B cell (primary cell): ENCODE measurements at places on chromosomes 12 and 14.
A peak's percentile ranks its signal among the peaks of the same experiment; 100 is the strongest.

GRCh38 chr14:70827347-70827746 lies 18.0 kb upstream of the MAP3K9 start:
- DNase-seq: no peak

GRCh38 chr12:130988751-130989150 lies 35.0 kb downstream of the ADGRD1 start:
- no peak for DNase-seq

DNA sequence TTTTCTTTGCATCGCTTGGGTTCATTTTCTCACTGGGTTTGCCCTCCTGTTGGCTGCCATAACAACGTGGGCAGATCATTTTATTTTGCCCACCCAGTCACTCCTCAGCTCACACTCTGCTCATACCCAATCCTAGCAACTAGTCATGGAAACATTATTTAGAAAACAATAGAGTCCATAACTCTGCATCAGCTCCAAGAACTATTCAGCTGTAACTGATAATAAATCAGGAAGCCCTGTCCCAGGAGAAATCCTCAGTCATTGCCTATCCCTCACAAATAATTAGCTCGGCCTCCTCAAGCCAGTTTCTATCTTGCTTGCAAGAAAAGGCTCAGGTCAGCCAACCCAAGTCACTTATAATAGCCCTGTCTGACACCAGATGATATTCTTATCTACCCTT lies 43.2 kb downstream of the RTN1 start:
- DNase-seq: no peak

DNA sequence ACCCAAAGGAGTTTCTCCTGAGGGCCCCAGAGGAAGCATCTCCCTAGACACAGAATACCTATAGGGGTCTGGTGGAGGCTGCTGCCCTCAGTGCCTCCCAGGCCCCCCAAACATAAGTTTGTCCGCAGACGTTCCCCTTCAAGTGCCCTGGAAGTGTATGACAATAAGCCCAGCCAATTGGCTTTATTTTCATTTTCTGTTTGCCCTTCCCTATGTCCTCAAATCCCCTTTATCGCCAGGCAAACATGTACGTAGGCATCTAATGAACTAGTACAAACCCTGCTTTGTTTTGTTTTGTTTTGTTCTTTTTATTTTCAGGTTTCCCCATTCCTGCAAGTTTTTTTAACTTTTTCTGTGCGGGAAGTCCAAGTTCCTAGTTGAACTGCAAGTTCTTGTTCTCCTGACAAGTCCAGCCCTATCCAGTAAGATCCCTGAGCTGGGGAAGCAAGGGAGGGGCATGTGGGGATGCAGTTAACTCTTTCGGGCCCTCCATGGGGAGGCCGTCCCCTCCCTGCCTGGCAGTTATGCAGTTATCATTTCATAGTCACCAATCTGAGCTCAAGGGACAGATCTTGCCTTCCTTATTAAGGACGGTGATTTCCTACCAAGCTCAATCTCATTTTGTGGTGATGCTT lies 141.9 kb downstream of the KCNA5 start:
- DNase-seq: no peak

DNA sequence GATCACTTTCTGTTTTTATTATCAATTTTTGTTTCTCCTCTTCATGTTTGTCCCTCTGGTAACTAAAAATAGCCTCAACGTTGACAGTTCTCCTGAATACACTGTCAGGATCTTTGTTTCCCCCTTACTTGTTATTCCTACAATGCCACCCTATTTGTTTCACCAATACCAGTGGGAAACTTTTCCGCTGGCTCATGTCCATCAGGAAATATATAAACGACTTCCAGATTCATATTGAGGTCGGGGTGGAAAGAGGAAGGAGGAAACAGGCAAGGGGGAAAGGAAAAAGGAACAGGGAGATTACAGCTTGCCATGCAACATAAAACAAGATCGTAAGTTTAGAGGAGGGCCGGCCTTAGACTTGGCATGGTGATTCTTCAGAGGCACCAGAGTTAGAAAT lies 61.7 kb downstream of the BTBD7 start:
- no peak for DNase-seq

GRCh38 chr12:70660620-70661219 lies 23.5 kb upstream of the PTPRB start:
- peak; percentile 8 for DNase-seq

GRCh38 chr12:91126516-91126915 lies 15.2 kb upstream of the LUM start:
- DNase-seq: no peak

GRCh38 chr14:54621686-54622085 lies 54.8 kb downstream of the SAMD4A start:
- DNase-seq: no peak

DNA sequence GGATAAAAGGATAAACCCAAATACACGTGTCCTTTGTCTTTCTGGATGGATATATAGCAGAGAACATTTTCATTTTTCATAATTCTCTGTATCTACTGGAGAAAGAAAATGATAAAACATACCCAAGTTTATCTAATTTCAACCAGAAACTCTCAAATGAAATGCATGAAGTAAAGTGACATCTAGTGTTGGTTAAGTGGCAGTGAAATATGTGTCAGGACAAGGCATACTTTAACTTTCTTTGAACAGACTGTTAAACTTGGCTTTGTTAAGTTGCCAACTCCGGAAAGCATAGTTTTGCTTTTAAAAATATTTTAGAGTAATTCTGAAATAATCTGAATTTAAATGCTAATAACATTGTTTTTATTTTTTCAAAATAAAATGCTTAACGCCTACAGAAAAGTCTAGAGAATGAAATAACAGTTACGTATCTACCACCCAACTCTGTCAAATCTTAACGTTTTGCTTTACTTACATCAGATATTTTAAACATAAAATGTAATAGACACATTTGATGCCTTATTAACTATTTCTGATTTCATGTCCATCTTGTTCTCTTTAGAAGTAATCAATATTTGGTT lies 25.2 kb upstream of the NTN4 start:
- DNase-seq: peak; percentile 20

GRCh38 chr14:50001151-50001998 lies 108.5 kb downstream of the ARF6 start:
- peak; percentile 74 for DNase-seq

DNA sequence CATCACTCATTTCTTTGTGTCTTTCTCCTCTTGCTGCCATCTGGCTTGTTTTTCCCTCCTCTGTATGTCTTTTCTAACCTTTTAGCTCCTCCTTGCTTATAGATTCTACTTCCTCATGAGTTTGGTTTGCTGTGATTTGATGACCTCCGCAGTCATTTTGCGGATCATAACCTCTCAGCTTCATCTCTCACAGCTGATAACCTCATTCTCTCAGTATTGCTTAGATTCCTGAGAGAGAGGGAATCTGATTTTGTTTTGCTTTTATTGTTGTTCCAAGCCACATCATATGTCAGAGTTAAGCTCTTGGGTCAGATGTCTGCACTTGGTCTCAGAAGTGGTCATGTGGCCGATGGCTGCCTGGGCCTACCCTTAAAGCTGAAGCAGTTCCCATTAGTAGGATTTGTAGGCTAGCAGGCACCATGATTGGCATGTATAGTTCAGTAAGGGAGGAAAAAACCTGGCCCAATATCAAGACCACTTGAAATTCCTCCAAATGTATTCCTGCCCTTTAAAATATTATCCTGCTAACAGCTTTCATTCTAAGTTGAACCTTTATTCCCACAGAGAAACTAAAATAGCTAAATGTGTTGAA lies 13.5 kb downstream of the ZNF664 start:
- DNase-seq: no peak
